ENCODE measurements at places on chromosomes 16 and 17.

DNA sequence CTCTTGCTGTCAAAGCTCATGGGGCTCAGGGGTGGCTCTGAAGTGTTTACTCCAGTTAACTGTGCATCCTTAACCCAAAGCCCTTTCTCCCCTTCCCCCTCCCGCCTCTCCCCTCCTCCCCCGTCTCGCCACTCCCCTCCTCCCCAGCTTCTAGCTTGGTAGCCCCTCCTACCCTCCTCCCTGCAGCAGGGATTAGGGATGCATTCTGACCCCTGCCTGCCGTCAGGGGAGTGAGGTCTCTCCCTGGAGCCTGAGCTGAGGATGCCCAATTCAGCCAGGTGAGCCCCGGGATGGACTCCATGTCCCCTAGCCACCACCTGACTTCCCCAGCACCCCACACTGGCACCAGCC lies 1.6 kb downstream of the HS3ST6 start:
- DNase-seq, result no peak

GRCh38 chr16:72198021-72198711 lies 26.2 kb upstream of the PMFBP1 start:
- DNase-seq, result no peak

GRCh38 chr17:66842505-66842904 lies 7.6 kb downstream of the CACNG5 start:
- no peak for DNase-seq

DNA sequence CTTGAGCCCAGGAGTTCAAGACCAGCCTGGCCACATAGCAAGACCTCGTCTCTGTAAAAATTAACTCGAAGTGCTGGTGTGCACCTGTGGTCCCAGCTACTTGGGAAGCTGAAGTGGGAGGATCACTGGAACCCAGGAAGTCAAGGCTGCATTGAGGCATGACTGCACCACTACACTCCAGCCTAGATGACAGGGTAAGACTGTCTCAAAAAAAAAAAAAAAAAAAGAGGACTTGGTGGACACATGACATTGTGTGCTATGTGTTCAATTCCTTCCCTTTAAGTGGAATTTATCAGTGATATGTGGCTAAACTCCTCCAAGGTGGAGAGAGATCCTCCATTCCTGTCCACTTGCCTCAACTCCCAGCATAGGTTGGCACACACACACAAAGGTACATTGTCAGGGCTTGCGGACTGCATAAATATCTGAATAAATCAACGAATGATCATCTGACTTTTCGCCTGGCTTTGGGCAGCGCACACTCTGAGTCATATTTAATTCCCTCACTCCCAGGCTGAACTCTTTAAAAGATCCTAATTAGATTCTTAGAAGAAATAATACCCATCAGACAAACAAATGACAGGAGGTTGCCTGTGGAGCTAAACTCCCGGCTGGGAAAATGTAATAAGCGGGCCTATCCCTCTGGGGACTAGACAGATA lies 25.0 kb upstream of the SYT17 start:
- DNase-seq, result no peak

- no peak for DNase-seq
Observed at GRCh38 chr16:21982108-21982507, 18.8 kb downstream of the PDZD9 start.

Measured in HEK293T (cell line).